ENCODE measurements at places on chromosomes 1 and 21.
A peak's percentile ranks its signal among the peaks of the same experiment; 100 is the strongest.

GRCh38 chr1:84611796-84612195, 37.6 kb upstream of the CTBS start:
- DNase-seq: no peak

DNA sequence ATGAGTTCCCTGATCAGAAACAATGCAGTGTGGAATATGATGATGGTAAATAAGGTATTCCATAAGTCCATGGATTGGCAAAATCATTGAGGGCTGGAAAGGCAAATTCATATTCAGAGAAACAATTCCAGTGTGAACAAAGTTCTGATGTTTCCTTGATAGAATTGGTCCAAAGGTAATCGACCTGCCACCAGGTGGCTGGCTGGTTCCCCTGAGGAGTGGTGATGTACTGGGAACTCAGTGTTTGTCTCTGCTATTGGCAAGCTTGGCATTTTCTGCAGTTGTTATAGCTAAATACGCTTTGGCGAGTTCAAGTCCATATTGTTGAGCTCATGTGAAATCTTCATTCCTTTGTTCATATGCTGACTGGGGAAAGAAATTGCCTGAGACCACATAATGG, 165.5 kb upstream of the PTGFR start:
- DNase-seq: no peak

GRCh38 chr21:19011451-19011850, 607.9 kb upstream of the TMPRSS15 start:
- no peak for DNase-seq

GRCh38 chr1:223512057-223512456, 118.8 kb downstream of the CCDC185 start:
- no peak for DNase-seq

DNA sequence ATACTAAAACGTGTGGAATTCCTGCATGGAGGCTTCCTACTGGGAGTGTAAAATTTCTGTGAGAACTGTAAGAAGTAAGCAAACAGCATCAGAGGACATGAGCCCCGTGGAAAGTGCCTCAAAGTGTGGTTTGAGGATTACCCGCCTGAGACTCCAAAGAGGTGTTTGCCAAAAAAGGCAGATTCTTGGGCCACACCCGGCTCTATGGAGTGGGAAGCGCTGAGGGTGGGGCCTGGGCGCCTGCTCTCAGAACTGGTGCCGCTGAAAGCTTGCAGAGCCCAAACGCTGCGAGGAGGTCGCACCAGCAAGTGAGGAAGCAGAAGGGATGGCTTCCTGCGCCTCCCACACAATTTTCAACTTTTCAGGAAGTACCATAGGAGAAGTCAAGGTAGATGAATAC, 43.0 kb upstream of the PSEN2 start:
- peak; percentile 2 for DNase-seq

DNA sequence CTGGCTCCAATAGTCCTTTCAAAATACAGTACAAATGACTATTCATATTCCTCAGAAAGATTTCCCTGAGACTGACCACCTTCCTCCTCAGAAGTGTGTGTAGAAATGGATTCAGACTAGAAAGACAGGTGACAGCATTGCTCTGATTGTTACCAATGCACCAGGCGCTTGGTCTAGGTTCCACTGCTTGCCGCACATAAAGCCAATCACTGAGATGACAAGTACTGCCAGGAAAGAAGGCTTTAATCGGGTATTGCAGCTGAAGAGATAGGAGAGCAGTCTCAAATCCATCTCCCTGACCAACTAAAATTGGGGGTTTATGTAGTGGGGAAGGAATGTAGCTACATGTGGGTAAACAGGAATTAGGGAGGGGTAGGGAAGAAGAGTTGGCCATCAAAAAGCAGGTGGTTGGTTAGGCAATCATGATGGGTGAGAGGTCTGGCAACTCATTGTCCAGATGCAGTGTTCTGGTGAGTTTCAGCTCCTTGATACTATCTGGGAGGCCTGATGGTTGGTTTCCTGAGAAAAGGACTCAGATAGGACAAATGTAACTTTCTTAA, 98.0 kb downstream of the KCNH1 start:
- DNase-seq: no peak
